ENCODE measurements at places on chromosomes 3 and 15. TPM values are rescaled to one million over a fixed set of nuclear protein-coding genes. Genes with fewer than 3 reads are reported as not detected.

The CPLX3 gene
- total RNA-seq = not detected

The COL6A5 gene
- total RNA-seq = not detected

The IGDCC3 gene
- total RNA-seq = not detected

The XCR1 gene
- total RNA-seq = not detected

The CFAP20DC gene
- 5.4 TPM for total RNA-seq

The LRIG1 gene
- 4.9 TPM for total RNA-seq

The SKOR1 gene
- total RNA-seq = under 0.01 TPM

The DPPA4 gene
- total RNA-seq = not detected

The LDHAL6B gene
- not detected for total RNA-seq

The GOLGA8K gene
- total RNA-seq = not detected

The MUSTN1 gene
- total RNA-seq = not detected

The CTXN2 gene
- total RNA-seq = not detected

The SAMMSON gene
- not detected for total RNA-seq

The GATA2 gene
- 4.4 TPM for total RNA-seq

The CELF6 gene
- total RNA-seq = 0.43 TPM

The MEX3B gene
- 40.7 TPM for total RNA-seq

The KY gene
- 0.12 TPM for total RNA-seq

The ARHGEF26 gene
- 7.4 TPM for total RNA-seq

The NR1I2 gene
- total RNA-seq = not detected

The GCNT3 gene
- total RNA-seq = not detected

The CIB1 gene
- 26.6 TPM for total RNA-seq

The CD96 gene
- 0.12 TPM for total RNA-seq

The PRKCI gene
- 31.1 TPM for total RNA-seq
